T-helper 17 cell (primary cell): ENCODE measurements at places on chromosomes 5 and 9. TPM values are rescaled to one million over a fixed set of nuclear protein-coding genes. Genes with fewer than 3 reads are reported as not detected.

Gene FAM200C
- total RNA-seq = not detected

Gene GZMA
- 7.9 TPM for total RNA-seq

Gene ENTPD8
- total RNA-seq = not detected

Gene AJM1
- total RNA-seq = 3.7 TPM

Gene PCDHB10
- not detected for total RNA-seq

Gene ADAMTS2
- total RNA-seq = not detected

Gene ISL1
- not detected for total RNA-seq

Gene ARL14EPL
- not detected for total RNA-seq

Gene TNFSF15
- total RNA-seq = 0.05 TPM

Gene IL33
- not detected for total RNA-seq

Gene DNAJC21
- 54.3 TPM for total RNA-seq

Gene SH3TC2
- 0.72 TPM for total RNA-seq

Gene PCDHGB5
- total RNA-seq = 0.35 TPM

Gene GPR150
- 1.8 TPM for total RNA-seq

Gene TMEM215
- not detected for total RNA-seq

Gene PCA3
- total RNA-seq = not detected

Gene DNAH5
- not detected for total RNA-seq

Gene PLPP7
- 0.17 TPM for total RNA-seq

Gene INSL6
- total RNA-seq = not detected

Gene BARHL1
- total RNA-seq = not detected

Gene PLEKHG4B
- 0.55 TPM for total RNA-seq

Gene LCN1
- not detected for total RNA-seq

Gene OR1Q1
- total RNA-seq = 0.40 TPM

Gene PCDHGC4
- not detected for total RNA-seq

Gene DRD1
- total RNA-seq = not detected

Gene GLDC
- 1.1 TPM for total RNA-seq

Gene IRX1
- not detected for total RNA-seq

Gene IL7R
- total RNA-seq = 1,128 TPM

Gene CCL27
- not detected for total RNA-seq

Gene CCDC183
- total RNA-seq = 2.2 TPM

Gene CD14
- total RNA-seq = 9.2 TPM

Gene PCDH12
- 0.05 TPM for total RNA-seq

Gene KLHL3
- total RNA-seq = 17.5 TPM

Gene HRH2
- 2.8 TPM for total RNA-seq

Gene ACTBL2
- total RNA-seq = not detected

Gene RPS14
- 3,455 TPM for total RNA-seq

Gene FCN2
- total RNA-seq = not detected

Gene SNCB
- total RNA-seq = not detected

Gene CATSPER3
- total RNA-seq = 0.50 TPM

Gene ADAMTS6
- 1.4 TPM for total RNA-seq
